Neuronal stem cell (in vitro differentiated cells): ENCODE measurements at places on chromosomes 4 and X.

DNA sequence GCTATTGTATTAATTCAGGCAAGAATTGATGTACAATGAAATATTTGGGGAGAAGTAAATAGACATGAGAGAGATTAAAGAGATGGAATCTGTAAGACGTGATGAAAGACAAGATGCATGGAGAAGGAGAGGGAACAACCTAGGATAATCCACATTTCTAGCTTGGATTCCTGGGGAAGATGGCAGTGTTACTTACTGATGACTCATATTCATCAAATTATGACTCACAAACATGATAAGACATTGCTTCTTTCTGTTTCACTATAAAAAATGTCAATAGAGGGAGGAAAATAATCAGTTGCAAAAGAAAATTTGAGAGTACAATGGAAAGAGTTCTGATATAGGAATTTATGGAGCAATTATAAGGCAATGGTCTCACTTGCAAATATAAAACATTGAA, 104.1 kb upstream of the BMP3 start:
- DNase-seq: no peak

- DNase-seq: no peak
These were observed 69.8 kb downstream of the PSAPL1 start for GRCh38 chr4:7364979-7365378.

DNA sequence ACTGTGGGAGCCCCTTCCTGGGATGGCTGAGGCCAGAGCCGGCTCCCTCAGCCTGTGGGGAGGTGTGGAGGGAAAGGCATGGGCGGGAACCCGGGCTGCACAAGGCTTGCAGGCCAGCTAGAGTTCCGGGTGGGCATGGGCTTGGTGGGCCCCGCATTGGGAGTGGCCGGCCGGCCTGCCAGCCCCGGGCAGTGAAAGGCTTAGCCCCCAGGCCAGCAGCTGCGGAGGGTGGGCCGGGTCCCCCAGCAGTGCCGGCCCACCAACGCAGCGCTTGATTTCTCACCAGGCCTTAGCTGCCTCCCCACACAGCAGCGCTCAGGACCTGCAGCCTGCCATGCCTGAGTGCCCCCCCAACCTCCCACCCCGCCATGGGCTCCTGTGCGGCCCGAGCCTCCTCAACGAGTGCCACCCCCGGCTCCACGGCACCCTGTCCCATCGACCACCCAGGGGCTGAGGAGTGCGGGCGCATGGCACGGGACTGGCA, 78.0 kb downstream of the COX7B2 start:
- no peak for DNase-seq

GRCh38 chr4:118586357-118586790, 98.8 kb upstream of the METTL14 start:
- DNase-seq: no peak

DNA sequence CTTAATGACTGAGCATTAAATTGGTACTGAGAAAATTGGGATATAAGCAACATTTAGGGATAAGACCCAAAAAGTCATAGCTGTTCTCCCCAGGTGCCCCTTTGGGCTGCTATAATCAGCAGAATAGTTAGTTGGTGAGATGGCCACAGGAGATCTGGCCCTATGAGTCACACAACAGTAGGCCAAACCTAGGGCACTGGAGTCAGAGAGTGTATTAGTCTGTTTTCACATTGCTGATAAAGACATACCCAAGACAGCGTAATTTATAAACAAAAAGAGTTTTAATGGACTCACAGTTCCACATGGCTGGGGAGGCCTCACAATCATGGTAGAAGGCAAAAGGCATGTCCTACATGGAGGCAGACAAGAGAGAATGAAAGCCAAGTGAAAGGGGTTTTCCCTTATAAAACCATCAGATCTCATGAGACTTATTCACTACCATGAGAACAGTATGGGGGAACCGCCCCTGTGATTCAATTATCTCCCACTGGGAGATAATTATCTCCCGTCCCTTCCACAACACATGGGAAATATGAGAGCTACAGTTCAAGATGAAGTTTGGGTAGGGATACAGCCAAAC, 338.3 kb upstream of the NR3C2 start:
- no peak for DNase-seq

GRCh38 chrX:76802708-76803107, 375.2 kb downstream of the MAGEE1 start:
- DNase-seq: no peak

DNA sequence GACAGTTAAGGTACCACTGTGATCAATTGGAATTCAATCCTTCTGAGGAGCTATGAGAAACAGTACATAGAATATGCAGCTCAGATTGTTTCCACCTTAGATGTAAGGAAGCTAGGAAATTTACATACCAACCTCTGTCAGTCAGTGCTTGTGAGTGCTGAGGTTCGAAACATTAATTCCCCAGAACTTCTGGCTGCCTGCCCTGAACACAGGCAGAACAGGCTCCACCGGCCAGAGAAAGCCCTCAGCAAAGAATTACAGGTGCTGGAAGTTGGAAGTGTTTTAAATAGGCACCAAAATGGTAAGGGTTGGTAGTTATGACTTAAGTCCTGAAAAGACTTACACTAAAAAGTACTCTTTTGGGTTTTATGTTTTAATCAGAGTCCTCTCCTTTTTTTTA, 651.8 kb downstream of the C4orf33 start:
- DNase-seq: no peak

DNA sequence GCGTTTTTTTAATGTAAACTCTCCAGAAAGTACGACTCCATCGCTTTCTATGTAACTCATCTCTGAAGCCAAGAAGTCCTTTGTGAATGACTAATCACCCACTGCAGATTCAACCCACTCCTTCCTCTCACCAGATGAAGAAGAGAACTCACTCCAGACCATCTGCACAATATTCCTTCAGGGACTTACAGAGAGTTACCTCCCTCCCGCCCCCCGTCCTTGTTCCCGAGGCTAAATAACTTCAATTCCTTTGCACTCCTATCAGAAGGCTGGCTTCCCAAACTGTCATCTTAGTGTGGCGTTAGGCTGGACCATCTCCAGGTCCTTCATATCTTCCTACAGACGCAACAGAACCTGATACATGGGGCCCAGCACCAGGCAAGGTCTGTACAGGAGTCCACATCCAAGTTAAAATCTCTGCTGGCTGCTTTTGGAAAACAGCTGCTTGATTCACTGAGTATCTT, 82.4 kb downstream of the AFAP1 start:
- DNase-seq: no peak

DNA sequence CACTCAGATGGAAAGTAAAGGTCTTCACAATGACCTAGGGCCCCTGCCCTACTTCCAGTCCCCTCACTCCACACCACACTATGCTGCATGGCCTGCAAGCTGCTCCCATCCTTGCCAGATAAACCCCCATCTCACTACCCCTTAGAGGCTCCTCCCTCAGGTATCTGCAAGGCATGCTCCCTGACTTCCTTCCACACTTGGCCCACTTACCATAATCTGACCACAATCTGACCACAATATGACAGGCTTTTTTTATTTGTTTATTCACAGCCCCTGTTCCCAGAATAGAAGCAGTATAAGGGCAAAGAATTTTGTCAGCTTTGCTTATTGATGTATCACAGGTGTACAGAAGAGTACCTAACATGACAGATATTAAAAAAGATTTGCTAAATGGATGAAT, 124.7 kb downstream of the CAMK2D start:
- DNase-seq: no peak

GRCh38 chrX:103845165-103845653, 13.2 kb upstream of the RAB9B start:
- peak; percentile 30 for DNase-seq

DNA sequence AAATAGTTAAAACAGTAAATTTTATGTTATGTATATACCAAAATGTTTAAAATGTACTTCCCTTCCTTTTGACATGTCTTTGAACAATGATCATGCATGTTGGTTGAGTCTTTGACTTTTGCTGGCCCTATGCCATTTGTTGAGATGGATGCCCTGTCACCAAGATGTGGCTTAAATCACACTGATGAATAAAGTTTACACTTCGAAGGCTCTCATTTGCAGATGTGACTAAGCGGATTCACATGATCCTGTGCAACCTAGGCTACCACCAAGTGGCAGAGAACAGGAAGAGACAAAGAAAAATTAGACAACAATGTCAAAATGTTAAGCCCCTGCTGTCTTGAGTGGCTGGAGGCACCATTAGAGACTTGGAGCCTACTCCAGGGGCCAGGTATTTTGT, 139.9 kb downstream of the RAB28 start:
- no peak for DNase-seq

- DNase-seq: no peak
These were observed 112.9 kb downstream of the KCNIP4 start for GRCh38 chr4:21835712-21836111.

DNA sequence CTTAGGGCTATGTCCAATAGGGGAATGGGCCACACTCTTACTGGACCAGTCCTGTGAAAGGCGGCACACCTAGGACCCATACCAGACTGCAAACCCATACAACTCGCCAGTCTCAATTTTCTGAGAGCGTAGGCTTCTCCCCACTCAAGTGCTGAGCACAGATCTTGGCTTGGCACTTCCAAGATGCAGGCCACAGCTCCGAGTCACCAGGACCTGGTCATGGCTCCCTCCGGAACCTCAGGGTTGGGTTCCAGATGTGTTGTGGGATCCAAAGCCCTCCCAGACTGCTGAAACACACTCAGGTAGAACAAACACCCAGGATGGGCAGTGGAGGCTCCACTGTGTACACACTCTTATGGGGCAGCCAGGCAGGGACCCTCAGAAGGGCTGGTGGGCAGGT, 103.3 kb downstream of the TMEM144 start:
- DNase-seq: no peak

- no peak for DNase-seq
These were observed 279.9 kb downstream of the PPP3CA start for GRCh38 chr4:101067383-101067782.

DNA sequence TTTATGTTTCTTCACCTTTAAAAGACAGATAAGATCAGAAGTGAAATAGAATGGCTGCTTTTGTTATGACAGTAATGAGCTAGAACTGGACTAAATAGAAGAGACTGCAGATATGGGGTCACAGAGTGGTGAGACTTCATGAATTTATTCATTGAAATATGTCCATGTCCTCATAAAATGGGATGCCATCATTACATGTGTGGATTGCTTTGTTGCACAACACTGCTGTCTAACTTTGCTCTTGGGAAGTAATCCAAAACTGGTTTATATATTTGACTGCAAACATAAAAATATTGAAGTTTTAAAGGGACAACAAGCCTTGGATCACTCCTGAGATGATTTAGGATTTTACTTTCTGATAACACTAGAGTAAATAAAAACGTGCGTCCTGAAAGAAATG, 209.2 kb upstream of the FAT4 start:
- no peak for DNase-seq

DNA sequence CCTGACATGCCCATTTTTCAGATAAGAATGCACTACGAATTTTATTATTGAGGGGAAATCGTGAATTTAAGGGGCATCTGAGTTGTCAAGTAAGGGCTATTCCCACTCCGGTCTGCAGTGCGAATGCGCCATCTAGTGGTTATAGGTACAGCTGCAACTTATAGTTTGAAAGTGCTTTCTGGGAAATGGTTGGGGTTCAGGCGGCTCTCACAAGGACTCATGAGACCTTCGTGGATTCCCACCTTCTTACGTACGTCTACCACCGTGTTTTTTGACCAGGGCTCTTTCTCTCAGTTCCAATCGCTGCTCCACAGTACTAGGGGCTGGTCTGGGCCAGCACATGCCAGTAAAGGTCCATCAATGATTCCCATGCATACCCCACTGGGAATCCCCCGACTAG, 12.3 kb downstream of the MSL3 start:
- DNase-seq: peak; percentile 33

DNA sequence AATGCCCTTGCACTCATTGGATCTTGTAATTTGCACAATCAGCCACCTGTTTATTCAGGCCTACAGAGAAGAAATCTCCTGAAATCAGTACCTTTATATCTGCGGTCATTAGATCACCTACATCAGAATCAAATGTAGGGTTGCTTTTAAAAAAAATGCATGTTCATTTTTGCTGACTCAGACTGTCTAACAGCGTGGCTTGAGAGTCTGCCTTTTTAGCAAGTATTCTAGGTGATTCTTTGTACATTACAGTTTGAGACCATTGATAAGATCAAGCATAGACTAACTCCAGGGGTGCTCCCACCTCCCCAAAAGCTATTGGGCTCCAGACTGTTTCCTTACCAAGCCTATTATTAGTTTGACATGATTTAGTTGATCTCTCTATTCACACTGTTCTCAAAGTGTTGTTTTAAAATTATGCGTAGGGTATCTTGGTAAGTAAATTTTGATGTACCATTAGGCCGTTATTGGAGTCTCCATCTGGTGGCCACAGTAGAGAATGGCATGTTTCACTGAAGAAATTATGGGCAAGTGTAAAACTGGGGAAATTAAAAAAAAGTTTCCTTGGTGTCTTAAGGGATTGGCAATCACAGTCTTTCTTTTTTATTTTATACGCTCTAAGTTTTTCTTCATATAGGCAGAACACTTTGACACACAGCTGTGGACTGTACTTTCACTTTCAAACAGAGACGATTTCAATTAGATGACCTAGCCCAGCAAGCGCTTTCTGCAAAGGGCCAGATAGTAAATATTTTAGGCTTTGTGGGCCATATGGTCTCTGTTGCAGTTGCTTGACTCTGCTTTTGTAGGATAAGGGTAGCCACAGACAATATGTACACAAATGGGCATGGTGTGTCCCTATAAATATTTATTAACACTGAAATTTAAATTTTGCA, 33.7 kb upstream of the MSL3 start:
- peak; percentile 1 for DNase-seq

GRCh38 chr4:90996813-90997212, 869.6 kb downstream of the CCSER1 start:
- DNase-seq: no peak

- no peak for DNase-seq
These were observed 267.1 kb downstream of the PAPSS1 start for GRCh38 chr4:107452717-107453630.

- no peak for DNase-seq
These were observed 4.6 kb upstream of the SOWAHD start for GRCh38 chrX:119753639-119754257.

- DNase-seq: no peak
These were observed 287.3 kb upstream of the CLNK start for GRCh38 chr4:10971800-10972401.

DNA sequence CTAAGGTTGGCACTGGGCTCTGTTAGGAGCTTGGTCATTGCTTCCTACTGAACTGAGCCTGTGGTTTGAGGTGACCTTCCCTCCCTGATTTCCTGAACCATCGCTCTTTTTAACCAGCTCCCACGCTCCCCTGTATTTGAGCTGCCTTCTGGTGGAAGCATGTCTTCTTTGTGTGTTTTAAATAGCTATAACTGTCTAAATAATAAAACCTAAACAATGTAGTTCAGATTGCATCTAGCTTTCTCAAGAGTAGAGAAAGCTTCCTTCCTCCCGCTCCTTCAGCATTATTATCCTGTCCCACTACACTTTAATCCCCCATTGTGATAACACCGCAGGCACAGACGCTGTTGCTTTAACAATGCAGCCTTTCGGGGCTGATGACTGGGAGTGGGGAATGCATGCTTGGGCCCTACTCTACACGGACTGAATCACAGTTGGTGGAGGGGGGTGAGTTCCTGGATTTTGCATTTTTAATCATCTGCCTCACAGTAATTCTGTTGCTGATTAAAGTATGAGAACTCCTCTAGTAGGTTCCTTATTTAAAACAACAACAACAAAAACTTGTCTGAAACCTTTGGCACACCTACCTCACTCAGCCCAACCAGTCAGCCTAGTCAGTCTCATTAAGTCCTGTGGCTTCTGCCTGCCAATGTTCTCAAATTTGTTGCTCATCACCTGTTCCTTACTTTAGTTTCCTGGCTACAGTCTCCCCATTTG, 6.6 kb downstream of the SMS start:
- DNase-seq: no peak
